AG08395 (cell line): ENCODE measurements at places on chromosomes 1 and 21.
A peak's percentile ranks its signal among the peaks of the same experiment; 100 is the strongest.

- DNase-seq = peak; percentile 50
These were observed 31.4 kb upstream of the OLIG2 start for GRCh38 chr21:32994305-32994704.

DNA sequence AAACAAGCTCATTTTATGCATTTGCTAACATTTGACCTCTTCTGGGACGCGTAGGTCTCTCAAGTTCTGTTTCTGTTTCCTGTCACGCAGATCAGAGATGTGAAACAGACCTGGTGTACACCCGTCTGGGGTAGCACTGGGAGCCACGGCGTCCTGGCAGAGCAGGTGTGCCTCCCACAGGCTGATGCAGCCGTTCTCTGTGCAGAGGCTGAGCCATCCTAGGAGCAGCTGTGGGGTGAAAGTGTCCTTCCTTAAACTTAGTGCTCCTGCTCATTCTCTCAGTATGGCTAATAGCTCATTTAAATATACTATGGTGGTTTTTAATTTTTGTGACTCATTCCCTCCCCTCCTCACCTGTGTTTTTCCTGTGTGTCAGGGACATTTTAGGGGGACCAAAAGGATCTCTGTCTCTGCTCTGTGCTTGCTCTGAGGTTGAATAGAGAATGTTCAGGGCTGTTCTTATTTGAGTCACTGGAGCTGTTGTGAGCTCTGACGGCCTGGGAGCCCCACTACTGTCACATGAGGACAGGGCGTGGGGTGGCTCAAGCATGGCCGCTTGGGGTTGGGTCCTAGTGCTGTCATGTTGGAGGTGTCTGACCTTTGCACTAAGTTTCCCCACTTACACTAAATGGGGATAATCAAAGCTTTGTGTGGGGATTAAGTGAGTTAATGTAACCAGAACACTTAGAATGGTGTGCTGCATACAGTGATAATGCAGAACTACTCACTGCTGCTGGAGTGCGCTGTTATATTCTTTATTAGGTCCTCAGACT is 43.0 kb downstream of the GALNT2 start:
- no peak for DNase-seq

- DNase-seq = no peak
These were observed 12.8 kb downstream of the S100PBP start for GRCh38 chr1:32830092-32830852.

DNA sequence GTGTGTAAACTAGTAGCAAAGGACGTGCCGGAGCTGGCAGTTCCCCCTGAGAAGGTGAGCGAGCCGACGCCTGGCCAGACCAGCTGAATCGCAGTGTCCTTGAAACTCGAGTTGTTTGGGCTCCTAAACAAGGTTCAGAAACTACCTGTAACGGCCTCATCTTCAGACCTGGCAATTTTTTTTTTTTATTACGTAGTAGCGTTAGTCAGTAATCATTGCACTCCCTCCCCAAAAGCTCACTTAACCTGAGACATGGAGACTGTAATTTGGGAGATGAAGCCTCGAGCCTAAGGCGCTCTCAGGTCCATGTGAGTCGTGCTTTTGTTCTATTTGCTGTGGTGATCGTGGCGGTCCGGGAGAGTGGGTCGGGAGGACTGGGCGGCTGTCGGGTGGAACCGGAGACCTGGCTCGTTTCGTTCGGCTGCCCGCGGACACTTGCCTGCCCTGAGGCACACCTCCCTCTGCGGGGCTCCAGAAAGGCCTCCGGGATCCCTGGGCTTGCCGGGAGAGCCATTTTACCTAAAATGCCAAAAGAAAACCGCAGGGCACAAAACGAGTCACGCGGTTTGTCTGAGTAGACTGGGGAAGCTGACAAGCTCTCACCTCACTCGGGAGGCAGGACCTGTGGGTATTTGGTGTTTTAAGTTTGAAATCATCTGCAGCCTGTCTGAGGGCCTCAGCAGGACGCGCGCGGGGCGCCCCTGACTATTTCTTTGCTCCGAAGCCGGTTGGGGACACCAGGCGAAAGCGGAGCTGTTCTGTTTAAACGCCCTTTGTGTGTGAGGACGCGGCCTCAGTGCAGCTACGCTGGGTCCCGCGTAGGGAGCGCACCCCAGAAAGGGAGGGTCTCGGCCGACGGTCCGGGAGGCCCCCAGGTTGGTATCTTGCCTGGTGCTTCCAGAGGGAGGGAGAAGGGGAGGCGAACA is 722 bp downstream of the LHX8 start:
- no peak for DNase-seq

GRCh38 chr21:34819357-34819999 is 150.7 kb downstream of the CLIC6 start:
- no peak for DNase-seq

GRCh38 chr21:36381841-36382589 is 3.2 kb upstream of the CHAF1B start:
- no peak for DNase-seq

GRCh38 chr1:24472527-24473251 is 29.9 kb upstream of the RCAN3 start:
- DNase-seq = no peak

GRCh38 chr1:234838182-234838581 is 228.2 kb upstream of the IRF2BP2 start:
- DNase-seq = no peak

DNA sequence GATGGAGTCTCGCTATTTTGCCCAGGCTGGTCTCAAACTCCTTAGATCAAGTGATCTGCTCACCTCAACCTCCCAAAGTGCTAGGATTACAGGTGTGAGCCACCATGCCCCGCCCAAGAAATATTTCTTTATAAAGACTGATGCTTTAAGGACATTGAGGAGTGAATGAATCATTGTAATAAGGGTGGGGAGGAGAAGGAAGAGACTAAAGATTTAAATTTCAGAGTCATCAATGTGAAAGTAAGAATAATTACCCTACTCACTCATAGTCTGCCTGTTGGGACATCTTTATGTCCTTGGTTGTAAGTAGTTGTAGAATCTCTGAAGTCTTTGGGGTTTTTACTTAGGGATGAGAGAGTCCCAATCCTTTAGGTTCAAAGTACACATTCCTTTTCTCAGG is 7.3 kb downstream of the KDM1A start:
- DNase-seq = no peak

DNA sequence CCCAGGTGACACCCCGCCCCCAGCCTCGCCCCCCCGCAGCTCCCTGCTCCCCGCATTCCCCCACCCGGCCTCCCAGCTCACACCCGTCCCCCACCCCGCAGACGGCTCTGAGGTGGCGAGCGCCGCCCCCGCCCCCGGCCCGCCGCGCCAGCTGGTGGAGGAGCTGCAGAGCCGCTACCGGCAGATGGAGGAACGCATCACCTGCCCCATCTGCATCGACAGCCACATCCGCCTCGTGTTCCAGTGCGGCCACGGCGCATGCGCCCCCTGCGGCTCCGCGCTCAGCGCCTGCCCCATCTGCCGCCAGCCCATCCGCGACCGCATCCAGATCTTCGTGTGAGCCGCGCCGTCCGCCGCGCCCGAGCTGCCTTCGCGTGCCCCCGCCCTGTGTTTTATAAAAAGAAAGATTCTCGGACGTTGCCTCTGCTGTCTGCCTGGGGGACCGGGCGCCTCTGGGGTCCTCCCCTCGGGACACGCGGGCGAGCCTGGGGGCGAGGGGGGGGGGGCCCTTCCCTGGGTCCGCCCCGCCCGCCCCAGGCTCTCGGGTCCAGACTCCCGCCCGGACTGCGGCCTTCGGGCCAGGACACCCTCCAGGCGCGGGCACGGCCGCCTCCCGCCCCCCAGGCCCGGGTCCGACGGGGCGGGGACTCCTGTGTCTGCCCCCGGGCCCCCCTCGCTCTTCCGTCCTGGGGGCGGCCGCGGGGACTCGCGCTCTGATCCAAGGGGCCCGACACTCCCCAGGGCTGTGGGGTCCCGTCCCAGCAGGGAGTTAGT is 1.6 kb upstream of the MMP23B start:
- peak; percentile 65 for DNase-seq
